ENCODE measurements at places on chromosomes 7 and 10.
A peak's percentile ranks its signal among the peaks of the same experiment; 100 is the strongest.

DNA sequence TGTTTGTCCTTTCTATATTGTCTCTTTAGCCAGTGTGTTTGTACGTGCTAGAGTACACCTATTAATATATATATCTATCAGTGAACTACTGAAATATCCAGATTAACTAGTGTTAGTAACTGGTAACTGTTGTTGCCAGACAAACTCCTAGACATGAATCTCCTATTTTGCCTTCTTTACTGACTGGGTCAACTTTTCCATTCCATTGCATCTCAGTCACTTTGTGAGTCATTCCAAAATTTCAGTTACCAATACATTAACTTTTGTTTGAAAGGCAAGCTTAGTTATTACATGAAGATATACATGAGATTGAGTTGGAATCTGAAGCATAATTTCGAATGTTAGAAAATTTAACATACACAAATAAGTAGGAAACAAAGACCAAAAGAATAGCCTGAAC, 51.4 kb downstream of the BTAF1 start:
- no peak for DNase-seq

DNA sequence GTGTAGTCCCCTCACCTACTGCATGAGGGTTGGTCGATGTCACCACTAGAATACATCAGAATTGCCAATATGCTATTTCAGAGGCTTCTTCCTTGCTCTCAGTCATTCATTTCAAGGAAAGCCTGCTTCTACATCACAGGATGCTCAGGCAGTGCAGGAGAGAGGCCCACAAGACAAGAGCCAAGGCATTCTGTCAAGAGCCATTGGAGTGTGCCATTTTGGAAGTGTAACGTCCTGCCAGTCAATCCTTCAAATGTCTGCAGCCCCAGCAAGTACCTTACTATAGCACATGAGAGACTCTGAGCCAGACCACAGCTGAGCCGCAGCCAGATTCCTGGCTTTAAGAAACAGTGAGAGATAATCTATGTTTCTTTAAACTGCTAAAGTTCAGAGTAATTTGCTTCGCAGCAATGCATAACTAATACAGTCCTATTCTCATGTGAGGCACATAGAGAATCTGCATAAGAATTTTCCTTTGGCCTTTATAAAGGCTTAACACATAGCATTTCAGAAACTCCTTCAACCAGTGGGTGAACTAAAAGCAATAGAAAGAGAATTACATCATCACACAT, 166.5 kb upstream of the GNAI1 start:
- DNase-seq, result no peak

GRCh38 chr7:12729112-12729511, 41.7 kb downstream of the ARL4A start:
- no peak for DNase-seq

GRCh38 chr10:51108406-51108805, 34.1 kb downstream of the PRKG1 start:
- DNase-seq, result no peak

GRCh38 chr10:49106451-49106850, 8.9 kb downstream of the VSTM4 start:
- no peak for DNase-seq

DNA sequence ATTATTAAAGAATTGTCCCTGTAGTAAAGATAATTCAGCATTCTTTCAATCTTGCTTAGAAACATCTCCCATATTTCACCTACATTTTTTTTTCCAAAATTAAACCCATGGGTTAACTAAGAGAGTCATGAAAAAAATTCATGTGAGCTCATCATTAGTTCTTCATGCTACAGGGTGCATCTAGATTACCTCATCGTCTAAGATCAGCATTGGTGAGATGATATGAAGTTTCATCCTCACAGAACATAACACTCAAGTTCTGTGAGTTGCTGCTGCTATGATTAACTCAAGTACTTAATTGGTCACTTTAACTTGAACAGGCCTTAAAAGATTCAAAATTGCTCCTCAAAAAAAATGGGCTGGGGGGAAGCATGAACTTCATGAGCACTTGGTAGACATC, 50.0 kb downstream of the RAB11FIP2 start:
- no peak for DNase-seq

GRCh38 chr7:157635148-157635500, 298.3 kb downstream of the DNAJB6 start:
- DNase-seq, result no peak

DNA sequence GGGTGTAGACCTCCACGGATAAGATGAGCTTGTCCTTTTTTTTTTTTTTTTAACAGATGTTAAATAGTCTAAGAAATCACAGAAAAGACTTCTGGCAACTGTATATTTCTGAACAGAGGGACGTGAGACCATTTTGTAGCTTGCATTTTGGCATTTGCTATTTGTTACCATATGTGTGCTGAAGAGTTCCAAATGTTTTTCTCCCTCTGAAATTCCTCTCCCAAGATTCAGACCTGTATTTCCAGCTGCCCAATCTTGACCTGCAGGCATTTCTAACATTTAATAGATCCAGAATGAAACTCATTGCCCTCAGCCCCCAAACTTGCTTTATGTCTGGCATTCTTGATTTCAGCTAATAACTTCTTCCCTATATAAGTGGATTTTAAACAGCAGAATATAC, 223.1 kb upstream of the FZD1 start:
- DNase-seq, result no peak

DNA sequence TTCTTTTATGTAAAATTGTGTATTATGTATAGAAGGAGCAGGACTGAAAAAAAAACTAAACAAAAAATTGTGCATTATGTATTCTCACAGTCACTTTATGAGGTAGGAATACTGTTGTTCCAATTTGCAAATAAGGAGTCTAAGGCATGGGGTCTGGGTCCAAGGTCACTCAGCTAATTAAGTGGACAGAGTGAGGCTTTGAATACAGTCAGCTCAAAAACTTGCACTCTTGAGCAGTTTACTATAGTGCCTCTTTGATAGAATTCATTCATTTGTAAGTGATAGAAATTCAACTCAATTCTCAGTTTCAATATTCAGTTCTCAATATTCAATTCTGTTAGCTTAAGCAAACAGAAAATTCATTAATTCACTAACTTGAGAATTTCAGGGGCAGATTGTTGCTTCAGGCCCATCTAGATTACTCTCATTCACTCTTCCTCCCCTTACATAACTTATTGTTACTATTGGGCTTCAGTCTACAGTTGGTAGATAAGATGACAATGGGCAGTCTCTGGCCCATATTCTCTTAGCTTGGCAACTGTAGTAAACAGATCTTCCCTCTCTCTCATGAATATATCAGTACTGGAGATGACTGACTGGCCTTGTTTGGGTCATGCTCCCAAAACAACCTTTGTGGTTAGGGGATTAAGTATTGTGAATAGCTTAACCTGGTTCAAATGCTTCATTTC, 86.6 kb downstream of the BTAF1 start:
- DNase-seq, result no peak

GRCh38 chr7:135300913-135301765, 67.5 kb downstream of the STRA8 start:
- DNase-seq, result no peak

GRCh38 chr7:71459132-71459531, 327.2 kb downstream of the GALNT17 start:
- DNase-seq, result no peak

DNA sequence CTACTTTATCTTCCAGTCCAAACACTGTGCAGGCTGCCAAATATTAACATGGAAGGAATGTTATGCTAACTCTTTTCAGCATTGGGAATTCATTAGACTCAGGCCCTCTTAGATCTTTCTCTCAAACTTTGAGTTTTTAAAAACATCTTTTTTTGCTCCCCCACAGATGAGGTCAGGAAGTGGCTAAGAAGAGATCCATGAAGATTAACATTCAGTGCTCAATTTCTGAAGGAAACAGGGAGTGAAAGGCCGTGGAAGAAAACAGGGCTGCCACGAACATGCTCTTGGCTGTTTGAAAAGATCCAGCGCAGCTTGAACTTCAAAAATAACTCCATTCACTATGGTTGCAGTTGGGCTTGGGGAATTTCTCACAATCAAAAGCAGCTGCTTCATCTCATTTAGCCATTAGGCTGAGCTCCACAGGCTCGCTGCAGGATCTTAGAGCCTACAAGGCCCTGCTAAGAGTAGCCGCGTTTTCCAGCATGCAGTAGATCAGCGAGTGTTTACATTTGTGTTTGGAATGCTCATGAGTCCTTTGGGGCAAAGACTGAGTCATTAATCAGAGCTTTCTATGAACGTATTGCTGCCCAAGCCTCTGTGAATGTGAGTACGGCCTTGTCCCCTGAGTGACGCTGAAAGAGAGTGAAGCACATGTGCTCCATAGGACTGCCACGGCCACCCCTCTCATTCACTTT, 41.2 kb upstream of the TNS3 start:
- DNase-seq, result no peak

DNA sequence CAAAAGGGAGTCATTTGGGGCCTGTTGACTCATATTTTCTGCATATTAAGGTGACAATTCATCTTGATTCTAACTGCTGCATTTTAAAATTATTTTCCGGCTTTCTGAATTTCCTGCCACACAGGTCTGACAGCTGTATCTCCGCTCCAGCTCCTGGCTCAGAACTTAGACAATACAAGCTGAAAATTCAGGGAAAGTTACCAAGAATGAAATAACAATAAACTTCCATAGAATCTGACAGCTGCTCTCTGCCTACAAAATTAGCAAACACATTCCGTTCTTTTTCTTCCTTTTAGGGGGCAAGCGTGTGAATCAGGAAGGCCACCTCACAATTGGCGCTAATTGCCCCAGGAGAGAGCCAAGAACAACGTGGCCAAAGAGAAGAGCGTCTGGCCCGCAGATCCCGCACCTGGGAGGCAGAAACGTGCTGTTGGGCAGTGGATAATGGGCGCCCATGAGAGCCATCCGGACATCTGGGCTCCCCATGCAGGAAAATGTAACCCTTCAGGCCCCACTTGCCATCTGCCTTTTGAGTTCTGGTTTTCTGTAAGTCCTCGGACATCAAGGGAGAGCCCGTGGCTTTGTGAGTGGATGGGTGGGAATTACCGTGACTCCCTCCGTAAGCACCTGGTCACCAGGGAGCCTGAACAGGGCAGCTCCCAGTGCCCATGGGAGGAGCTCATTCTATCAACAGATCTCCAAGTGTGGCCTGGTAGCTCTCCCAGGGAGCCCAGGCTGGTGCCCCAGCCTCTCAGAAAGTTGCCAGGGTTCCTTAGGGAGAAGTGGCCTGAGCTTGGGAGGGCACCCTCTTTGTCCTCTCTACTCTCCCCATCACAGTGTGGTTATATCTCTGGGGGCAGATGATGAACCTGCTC, 5.0 kb downstream of the CLRN3 start:
- no peak for DNase-seq

DNA sequence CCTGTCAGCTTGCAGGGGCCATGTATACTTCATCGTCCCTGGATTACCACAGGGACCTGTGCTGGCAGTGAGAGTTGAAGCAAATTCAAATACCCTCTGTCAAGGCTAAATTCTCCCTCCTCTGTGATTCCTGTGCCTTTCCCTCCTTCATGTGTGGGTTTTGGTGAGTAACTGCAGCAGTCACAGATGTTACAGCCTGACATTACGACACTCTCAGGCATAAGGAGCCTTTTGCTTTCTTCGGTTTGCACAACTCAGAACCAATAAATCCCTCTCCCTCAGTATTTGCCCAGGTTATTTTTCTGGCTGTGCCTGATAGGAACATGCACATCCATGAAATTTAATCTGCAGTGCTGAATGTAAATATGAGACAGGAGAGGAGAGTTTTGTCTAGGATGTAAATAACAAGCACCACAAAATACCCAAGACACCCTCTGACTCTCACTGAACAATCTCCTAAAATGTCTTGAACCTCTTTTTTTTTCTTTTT, 997.2 kb upstream of the GHITM start:
- DNase-seq, result no peak

GRCh38 chr7:148983200-148984146, 44.8 kb downstream of the PDIA4 start:
- DNase-seq, result peak; percentile 87

DNA sequence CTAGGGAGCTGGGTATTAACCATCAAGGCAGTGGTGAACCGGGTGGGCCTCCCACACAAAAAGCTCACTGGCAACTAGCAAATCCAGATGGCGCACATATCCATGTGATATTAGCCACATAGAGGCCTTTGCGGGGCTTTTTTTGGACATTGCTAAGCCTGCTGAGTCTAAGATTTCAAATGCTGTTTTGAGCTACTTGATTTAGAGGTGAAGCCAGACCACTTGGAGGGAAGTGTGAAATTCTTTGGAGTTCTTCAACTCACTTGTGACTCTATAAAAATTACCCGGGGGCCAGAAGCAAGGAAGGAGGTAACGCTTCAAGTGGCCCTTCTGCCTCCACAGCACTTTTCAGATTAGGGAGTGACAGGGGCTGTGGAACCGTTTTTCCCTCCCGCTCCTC, 619.8 kb upstream of the GALNT17 start:
- no peak for DNase-seq

- DNase-seq, result no peak
Measured at GRCh38 chr7:13979671-13980435, 9.6 kb downstream of the ETV1 start.

GRCh38 chr7:20895563-20895962, 108.9 kb upstream of the SP8 start:
- DNase-seq, result no peak

GRCh38 chr10:69838853-69839252, 37.1 kb downstream of the COL13A1 start:
- no peak for DNase-seq

GRCh38 chr7:101676956-101677355, 47.9 kb upstream of the MYL10 start:
- no peak for DNase-seq

DNA sequence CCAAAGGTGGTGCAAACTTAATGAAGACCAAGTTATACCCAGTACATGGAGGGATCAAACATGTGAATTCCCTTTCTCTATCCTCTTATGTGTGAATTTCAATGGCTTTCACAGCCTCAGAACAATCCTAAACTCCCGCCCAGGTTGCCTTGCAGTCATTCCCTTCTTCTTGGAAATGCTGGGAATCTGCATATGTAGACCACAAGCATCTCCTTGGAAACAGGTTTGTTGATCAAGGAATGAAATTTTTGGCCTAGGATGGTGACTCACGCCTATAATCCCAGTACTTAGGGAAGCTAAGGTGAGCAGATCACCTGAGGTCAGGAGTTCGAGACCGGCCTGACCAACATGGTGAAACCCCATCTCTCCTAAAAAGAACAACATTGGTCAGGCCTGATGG, 77.8 kb upstream of the ABI1 start:
- DNase-seq, result no peak

- no peak for DNase-seq
Measured at GRCh38 chr7:124263232-124263827, 230.5 kb upstream of the TMEM229A start.

GRCh38 chr10:110714356-110714755, 70.2 kb downstream of the RBM20 start:
- DNase-seq, result no peak
